ENCODE measurements at places on chromosomes 3 and 15.

DNA sequence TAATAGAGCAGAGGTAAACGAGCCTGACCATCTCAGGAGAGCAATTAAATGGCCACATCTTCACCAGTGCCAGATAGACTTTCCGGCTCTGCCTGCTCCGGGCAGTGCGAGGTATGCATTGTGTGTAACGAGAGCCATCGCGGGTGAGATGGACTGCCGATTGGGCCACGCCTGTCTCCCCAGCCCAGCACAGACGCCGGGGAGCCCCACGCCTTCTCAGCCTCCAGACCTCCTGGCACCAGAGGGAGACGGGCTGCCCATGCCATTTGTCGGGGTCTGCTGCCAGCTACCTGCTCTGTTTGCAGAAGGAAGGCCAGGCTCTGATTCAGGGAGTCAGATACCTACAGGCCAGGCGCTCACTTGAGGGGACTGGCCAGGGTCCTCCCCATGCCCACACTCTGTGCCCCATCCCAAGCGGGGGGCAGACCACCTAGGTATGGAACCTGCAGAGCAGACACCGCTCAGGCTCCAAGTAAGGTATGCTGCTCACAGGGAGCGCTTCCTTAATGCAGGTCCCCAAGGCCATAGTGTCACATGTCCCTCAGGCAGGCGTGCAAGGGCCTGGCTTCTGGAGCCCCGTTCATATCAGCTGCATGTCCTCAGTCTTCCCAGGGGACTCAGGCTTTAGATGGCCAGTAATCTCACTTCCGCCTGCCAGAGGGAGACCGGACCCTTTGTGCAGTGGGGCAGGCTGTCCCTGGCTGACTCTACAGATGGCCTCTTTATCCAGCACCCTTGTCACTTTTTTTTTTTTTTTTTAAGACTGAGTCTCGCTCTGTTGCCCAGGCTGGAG is 62.2 kb downstream of the DNAJB8 start:
- DNase-seq, result no peak

GRCh38 chr3:49132437-49133225 is at the start of gene LAMB2:
Gene LAMB2, minus strand, starts transcription at chr3:49133050. Its CDS starts 183 bp downstream, at chr3:49132867.
- no peak for DNase-seq

- DNase-seq, result no peak
Observed at GRCh38 chr3:38489766-38490165, 6.4 kb upstream of the EXOG start.

DNA sequence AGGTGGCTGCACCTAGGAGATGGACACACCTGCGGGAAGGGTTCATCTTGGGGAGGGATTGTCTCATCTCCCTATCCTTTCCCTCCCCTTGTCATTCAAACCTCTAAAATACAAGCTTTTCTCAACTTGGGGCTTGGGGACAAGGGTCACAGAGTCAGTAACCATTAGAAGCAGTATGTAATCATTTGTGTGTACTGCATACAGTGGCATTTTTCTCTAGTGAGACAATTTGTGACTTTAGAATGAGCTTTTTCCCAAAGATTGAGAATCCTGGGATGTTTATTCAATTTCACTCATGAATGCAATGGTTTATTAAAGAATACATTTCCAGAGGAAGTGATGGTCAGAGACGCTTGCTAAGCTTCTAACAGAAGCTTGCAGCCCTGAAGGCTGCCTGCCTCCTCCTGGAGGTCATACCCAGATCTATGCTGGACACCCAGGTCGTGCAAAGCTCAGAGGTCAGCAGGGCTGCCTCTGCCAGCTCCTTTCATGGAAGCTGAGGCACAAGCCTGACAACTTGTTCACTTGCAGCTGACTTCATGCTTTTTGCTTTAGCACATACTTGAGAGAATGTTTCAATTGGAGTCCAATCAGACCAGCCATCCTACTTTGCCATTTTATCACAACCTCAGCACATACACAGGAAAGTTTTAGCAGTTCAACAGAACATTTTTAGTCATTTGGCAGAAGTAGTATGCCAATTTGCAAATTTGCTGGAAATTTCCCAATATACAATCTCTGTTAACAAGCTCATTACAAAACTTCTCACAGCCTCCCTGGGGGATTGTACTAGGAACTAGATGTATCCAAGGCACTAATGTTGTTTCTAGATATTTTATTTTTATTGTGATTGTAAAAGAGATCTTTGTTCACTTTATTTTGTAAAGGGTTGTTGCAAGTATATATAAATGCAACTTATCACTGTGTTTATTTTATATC is 25.6 kb upstream of the ALDH1L1 start:
- DNase-seq, result no peak

- no peak for DNase-seq
Observed at GRCh38 chr3:120831066-120831465, 76.9 kb upstream of the STXBP5L start.

DNA sequence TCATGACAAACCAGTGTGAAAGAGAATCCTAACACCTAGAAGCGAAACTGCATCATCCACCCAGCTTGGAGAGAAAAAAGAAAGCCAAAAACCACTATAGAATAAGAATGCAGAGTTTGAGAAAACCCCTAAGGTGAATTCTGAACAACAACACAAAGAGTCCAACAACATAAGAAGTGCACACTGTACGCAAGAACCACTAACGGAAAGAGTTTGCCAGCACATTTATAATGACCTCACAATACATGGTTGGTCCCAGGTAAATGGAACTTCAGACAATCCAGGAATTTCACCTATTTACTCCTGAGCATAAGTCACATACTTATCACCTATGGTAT is 128.3 kb upstream of the BHLHE40 start:
- DNase-seq, result peak; percentile 46
